ENCODE measurements at places on chromosomes 7 and 10.

- H3K36me3 ChIP-seq: no peaks in the 10 kb centered on the region
- DNase-seq: no peak
- H3K27ac ChIP-seq: no peak overlapping the region
Observed at GRCh38 chr7:69953136-69954067, 355.1 kb downstream of the AUTS2 start.

- no peak overlapping the region for H3K27ac ChIP-seq
- DNase-seq: no peak
- no peaks in the 10 kb centered on the region for H3K27me3 ChIP-seq
- H3K36me3 ChIP-seq: no peaks in the 10 kb centered on the region
- peaks cover 10% of the 10 kb centered on the region for H3K4me1 ChIP-seq
Observed at GRCh38 chr10:34523017-34523767, 291.9 kb downstream of the PARD3 start.

GRCh38 chr10:58641095-58641531, 128.4 kb downstream of the BICC1 start:
- no peaks in the 10 kb centered on the region for H3K27me3 ChIP-seq
- no peak overlapping the region for H3K4me3 ChIP-seq
- H3K27ac ChIP-seq: no peak overlapping the region
- DNase-seq: no peak

DNA sequence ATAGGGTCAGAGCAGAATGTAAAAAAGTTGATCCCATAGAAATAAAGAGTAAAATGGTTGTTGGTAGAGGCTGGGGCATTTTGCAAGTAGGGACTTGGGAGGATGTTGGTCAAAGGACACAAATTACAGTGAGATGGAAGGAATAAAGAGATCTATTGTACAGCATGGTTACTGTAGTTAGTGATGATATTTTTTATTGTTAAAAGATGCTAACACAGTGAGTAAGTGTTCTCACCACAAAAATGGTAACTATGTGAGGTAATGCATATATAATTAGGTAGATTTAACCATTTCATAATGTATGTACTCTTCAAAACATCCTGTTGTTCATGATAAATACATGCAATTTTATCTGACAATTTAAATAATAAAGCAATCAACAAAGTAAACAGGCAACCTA, 280.7 kb upstream of the MAGI2 start:
- no peaks in the 10 kb centered on the region for H3K4me1 ChIP-seq
- H3K27ac ChIP-seq: no peak overlapping the region
- no peak for DNase-seq

GRCh38 chr7:70426249-70426880, 705.6 kb upstream of the GALNT17 start:
- no peaks in the 10 kb centered on the region for H3K4me1 ChIP-seq
- no peaks in the 10 kb centered on the region for H3K27me3 ChIP-seq
- H3K4me3 ChIP-seq: no peak overlapping the region
- H3K36me3 ChIP-seq: no peaks in the 10 kb centered on the region
- H3K27ac ChIP-seq: no peak overlapping the region

DNA sequence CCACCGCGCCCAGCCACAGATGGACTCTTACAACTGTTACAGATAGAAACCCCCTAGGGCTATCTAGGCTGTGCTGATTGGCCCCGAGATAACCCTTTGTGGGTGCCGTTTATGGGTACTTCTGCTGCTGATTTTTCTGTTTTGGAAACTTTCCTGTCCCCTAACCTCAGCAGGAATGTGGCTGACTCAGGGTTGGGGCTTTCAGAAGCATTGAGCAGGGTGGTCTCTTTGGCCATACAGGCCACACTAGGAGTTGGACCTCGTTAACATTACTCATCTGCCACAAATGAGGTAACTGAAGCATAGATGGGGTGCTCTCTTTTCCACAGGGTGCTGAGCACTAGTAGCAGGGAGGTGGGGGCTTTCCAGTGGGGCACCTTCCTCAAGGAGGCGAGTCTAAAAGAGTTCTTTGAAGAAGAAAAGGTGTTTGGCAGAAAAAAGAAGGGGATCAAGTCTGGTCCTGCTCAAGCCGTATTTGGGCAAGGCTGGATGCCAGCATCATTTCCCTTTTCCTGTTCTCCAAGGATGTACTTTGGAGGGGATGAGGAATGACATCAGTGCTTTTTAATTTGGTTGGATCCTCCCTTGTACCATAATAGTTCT, 6.4 kb downstream of the ZSCAN25 start:
- DNase-seq: no peak
- no peak overlapping the region for H3K27ac ChIP-seq
- H3K27me3 ChIP-seq: no peaks in the 10 kb centered on the region
- no peak overlapping the region for H3K4me3 ChIP-seq

DNA sequence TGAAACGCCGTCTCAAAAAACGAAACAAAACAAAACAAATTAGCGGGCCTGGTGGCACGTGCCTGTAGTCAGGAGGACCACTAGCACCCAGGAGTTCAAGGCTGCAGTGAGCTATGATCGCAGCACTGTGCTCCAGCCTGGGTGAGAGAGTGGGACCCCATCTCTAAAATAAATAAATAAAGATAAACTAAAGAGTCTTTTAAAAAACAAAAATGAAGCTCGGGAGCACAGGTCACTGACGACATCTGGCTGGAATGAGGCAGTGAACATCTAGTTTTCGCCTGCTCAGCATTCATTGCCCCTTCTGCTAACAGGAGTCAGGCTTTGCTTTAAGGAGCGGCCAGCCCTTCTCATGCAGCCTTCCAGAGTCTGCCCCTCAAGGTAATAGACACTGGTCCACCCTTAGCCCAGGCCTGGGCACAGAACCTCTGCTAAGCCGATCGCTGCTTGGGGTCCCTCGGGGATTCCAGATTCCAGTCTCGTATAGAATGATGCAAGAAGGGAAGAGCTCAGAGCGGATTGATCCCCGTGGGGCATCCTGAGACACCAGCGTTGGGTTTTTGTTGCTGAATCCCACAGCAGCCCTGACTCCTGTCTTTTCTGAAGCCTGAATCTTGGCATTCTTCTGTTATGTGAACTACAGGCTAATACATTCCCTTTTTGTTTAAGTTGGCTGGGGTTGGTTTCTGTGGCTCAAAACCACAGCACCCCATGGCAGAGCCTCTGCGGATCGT, 14.2 kb upstream of the FOXK1 start:
- no peaks in the 10 kb centered on the region for H3K27me3 ChIP-seq
- peaks cover 7% of the 10 kb centered on the region for H3K4me1 ChIP-seq
- H3K36me3 ChIP-seq: no peaks in the 10 kb centered on the region
- no peak overlapping the region for H3K4me3 ChIP-seq

DNA sequence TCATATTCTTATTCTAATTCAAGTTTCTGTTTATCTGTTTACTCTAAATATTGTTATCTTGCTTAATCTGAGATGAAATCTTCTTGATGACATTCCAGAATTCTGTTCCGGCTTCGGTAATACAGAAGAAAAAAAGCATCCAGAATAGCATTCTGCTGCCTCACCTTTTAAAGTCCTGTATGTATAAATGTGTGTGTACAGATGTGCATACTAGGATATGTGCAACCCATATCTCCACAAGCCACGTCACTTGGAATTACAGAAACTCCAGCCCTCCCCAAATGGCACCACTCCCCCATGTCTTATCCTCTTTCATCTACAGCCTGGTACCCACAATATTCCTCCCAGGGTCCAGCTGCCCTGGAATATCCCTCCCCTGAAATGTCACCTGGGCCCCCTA, 27.9 kb upstream of the USP6NL start:
- no peak overlapping the region for H3K4me3 ChIP-seq
- H3K36me3 ChIP-seq: no peaks in the 10 kb centered on the region
- H3K27ac ChIP-seq: no peak overlapping the region
- no peaks in the 10 kb centered on the region for H3K4me1 ChIP-seq

DNA sequence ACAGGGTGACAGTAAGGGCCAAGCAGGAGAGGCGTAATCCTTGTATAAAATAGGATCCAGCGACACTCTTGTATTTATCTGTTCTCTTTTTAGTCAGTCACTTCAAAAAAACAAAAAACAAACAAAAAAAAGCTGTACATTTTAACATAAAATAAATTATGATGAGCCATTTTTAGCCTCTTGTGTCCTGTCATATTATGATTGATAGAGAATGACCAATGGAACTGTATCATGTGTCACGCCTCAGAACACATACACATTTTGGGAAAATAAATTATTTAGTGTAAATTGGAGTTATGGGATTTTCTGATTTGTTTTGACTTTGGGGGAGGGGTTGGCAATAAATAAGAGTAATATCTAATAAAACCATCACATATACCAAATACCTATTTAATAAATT, 79.3 kb upstream of the SAMD8 start:
- no peaks in the 10 kb centered on the region for H3K27me3 ChIP-seq
- H3K36me3 ChIP-seq: peaks cover 36% of the 10 kb centered on the region
- no peak overlapping the region for H3K4me3 ChIP-seq
- H3K4me1 ChIP-seq: no peaks in the 10 kb centered on the region
- no peak overlapping the region for H3K27ac ChIP-seq

DNA sequence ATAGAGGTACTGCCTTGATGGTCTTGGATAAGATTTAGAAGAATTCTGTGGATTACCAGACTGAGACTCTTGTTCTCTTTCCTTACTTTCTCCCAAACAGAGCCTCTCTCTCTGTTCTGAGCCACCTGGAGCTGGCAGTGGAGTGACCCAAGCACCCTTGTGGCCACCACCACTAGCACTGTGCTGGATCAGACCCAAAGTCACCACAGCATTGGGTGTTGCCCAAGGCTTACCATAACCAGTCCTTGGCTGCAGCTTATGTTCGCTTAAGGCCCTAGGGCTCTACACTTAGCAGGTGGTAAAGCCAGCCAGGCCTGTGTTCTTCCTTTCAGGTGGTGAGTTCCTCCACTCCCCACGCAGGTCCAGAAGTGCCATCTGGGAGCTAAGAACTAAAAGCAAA, 79.8 kb downstream of the SEM1 start:
- no peak overlapping the region for H3K4me3 ChIP-seq
- no peak overlapping the region for H3K27ac ChIP-seq
- H3K36me3 ChIP-seq: no peaks in the 10 kb centered on the region
- no peaks in the 10 kb centered on the region for H3K4me1 ChIP-seq
- H3K27me3 ChIP-seq: no peaks in the 10 kb centered on the region

- no peaks in the 10 kb centered on the region for H3K36me3 ChIP-seq
- H3K27me3 ChIP-seq: no peaks in the 10 kb centered on the region
- no peak overlapping the region for H3K27ac ChIP-seq
- no peak overlapping the region for H3K4me3 ChIP-seq
- H3K4me1 ChIP-seq: no peaks in the 10 kb centered on the region
Observed at GRCh38 chr10:122454071-122454470, 382 bp upstream of the ARMS2 start.

- H3K36me3 ChIP-seq: peaks cover 10% of the 10 kb centered on the region
- H3K4me1 ChIP-seq: no peaks in the 10 kb centered on the region
- H3K4me3 ChIP-seq: no peak overlapping the region
- H3K27me3 ChIP-seq: no peaks in the 10 kb centered on the region
- H3K27ac ChIP-seq: no peak overlapping the region
Observed at GRCh38 chr7:4109481-4110110, 572.5 kb upstream of the FOXK1 start.

Data from ascending aorta (tissue), 2 donors.